AML-193 (cell line): ENCODE measurements at places on chromosomes 3 and 15.

DNA sequence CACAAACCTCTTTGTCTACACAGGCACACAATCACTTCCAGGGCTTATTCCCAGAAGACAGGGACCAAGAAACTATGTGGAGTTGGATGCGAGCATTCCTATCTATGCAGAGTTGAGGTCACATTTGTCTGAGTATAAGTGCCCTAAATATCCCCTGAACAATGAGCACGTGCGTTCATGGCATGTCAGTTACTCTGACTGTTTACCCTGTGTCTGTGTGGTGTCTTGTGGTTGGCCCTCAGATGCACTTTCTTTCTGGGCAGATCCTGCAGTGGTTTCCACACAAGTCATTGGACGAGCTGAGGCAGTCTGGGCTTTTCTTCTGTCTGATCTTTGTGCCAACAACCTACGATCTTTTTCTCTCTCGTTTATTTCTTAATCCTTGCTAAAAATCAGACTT is 134.5 kb downstream of the FBN1 start:
- no peak for DNase-seq

GRCh38 chr3:59133311-59133710 is 83.5 kb upstream of the CFAP20DC start:
- no peak for DNase-seq

DNA sequence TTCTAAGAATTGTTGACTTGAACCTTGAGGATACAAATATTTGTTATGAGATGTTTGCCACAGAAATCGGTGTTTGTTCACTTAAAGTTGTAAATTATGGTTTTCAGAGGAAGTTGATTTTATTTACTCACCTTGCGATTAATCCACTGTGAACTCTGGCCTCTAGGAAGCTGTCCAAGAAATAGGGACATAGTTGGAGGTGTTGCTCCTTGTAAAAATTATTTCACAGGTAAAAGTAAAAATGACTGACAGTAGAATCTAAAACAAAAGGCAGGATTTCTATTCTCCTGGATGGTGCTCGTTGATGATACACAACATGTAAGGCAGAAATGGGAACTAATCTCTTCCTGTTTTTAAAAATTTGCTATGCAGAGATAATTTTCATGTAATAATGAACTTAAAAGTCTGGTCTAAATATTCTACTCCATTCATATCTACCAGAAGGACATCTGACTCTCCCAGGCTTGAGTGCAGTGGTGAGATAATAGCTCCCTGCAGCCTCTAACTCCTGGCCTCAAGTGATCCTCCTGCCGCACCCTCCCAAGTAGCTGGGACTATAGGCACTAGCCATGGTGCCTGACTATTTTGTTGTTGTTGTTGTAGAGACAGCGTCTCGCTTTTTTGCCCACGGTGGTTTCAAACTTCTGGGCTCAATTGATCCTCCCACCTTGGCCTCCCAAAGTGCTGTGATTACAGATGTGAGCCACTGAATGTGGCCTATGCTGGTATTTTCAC is 17.1 kb upstream of the LZTFL1 start:
- DNase-seq = no peak

DNA sequence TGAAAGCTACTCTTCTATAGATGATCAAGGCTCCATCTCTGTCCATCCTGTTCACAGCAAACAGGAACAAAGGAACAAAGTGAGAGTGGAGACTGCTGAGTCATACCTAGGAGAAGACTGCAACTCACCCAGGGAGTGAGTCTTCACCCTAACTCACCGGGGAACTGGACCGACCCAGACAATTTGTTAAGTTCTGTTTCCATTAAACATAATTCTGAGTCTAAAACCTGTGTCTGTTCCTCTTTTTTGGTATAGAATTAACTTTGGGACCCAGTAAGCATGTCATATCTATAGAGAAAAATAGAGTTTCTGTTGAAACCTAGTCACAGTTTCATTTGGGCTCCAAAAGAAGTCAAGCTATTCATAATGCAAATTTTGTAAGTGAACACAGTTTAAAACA is 21.6 kb downstream of the CCDC80 start:
- no peak for DNase-seq

DNA sequence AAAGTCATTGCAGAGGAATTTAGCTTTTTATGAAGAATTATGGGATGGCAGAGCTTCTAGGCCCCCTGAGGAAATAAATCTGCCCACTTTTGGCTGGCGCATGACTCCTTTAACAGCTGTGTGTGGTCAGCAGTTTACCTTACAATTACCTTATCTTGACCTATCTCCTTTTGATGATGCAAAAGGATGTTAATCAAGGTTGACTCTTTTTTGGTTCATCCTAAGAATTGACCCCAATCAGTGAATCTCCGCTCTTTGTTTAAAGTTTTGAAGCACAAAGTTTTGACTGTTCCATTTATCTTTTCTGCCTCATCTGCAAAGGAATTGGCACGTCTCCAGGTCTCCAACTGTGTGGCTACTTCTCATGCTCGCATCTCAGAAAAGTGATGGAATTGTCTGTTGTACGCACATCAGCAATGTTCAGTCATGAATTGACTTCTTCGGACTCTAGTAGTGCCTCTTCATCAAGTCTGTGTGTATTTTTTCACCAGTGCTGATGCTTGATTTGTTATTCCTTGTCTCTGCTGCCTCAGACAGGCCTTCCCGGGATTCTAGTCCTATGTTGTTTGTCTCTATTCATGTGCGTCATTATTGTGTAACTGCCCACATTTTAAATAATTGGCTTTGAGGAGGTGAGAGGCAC is 196.2 kb upstream of the CFAP20DC start:
- no peak for DNase-seq
